Stimulated activated naive B cell treated with anti-CD40 and anti-IgM and Interleukin-4, amounts not matched to agents 10 μg/mL and 1 μg/mL and 100 μg/mL, for 72 hours (primary cell): ENCODE measurements at places on chromosomes 7 and 10.

GRCh38 chr7:91098566-91098965, 165.7 kb upstream of the FZD1 start:
- DNase-seq, result no peak
- no peak overlapping the region for H3K4me3 ChIP-seq

DNA sequence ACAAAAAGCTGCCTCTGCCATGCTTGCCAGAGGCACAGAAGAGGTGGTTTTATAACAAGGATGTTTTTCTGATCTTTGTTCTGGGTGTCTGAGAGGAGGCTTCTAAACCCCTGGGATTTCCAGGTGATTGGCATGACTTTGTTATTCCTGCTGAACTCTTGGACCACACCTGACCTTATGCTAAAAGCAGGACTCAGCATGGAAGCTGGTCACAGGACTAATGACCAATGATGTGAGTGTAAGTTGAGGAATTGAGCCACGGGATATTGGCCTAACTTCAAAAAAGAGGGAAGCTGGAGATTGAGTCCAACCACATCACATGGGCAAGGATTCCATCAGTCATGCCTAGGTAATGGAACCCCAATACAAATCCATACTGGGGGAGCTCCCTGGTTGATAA, 437.9 kb downstream of the POM121L12 start:
- H3K27me3 ChIP-seq, result no peaks in the 10 kb centered on the region
- H3K4me1 ChIP-seq, result no peaks in the 10 kb centered on the region
- no peak overlapping the region for H3K4me3 ChIP-seq
- no peak for DNase-seq

GRCh38 chr10:86188326-86188725, 178.3 kb downstream of the GRID1 start:
- DNase-seq, result no peak
- H3K4me1 ChIP-seq, result no peaks in the 10 kb centered on the region
- H3K27me3 ChIP-seq, result peaks cover 26% of the 10 kb centered on the region
- no peak overlapping the region for H3K27ac ChIP-seq
- H3K36me3 ChIP-seq, result no peaks in the 10 kb centered on the region
- no peak overlapping the region for H3K4me3 ChIP-seq

DNA sequence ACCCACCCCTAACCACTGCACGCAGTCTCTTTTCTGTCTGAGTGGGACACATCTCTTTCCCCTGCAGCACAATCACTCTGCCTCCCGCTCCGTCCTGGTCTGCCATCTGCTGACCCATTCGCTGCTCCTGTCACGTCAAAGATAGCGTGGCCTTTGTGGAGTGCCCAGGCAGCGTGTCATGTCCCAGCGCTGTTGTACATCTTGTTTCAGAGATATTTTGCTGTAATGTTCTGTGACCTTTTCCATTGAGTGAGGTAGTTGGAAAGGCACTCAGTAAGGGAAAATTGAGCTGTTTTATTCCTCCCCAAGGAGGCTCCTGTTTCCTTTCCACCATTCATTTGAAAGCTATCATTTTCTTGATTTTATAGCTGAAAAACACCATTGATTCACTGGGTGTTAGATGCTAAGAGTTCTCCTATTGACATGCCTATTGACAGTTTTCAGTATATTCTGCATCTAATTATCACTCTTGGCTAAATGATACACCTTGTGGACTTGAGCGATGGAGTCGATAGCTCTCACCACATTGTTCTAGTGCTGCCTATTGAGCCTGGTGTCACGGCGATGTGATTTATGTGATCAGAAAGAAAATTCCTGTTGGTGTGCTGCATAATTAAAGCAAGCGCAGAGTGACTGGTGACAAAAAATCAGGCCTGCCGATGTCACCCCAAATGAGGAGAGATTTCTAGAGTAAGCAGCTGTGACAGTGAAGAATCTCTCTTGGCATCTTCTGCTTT, 372.6 kb downstream of the LRMDA start:
- no peaks in the 10 kb centered on the region for H3K36me3 ChIP-seq
- H3K27ac ChIP-seq, result no peak overlapping the region
- H3K4me3 ChIP-seq, result no peak overlapping the region
- no peak for DNase-seq
- peaks cover 8% of the 10 kb centered on the region for H3K27me3 ChIP-seq

DNA sequence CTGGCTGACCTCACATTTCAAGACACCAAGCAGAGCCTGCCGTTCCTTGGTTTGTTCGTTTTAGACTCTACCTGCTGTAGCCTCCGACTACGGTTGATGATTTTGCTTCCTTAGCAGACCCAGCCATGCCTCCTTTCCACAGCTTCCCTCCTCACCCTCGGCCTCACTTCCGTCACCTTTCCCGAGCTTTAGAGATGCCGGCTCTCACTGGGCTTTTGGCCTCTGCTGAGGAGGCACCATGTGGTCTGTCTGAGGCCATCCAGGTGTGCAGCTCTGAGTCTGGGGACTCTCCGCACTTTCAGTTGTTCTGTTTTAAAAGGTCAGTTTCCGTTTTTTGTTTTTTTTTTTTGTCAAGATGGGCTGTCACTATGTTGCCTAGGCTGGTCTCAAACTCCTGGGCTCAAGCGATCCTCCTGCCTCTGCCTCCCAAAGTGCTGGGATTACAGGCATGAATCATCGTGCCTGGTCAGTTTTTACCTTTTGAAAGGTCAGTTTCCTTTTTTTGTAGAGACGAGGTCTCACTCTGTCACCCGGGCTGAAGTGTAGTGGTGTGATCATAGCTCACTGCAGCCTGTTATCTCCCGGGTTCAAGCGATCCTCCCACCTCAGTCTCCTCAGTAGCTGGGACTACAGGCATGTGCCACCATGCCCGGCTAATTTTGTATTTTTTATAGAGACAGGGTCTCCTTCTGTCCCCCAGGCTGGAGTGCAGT, 11.7 kb downstream of the ORAI2 start:
- H3K4me3 ChIP-seq, result peak overlapping the region; percentile 71
- DNase-seq, result peak; percentile 71
- H3K27ac ChIP-seq, result peak overlapping the region; percentile 97

GRCh38 chr7:123714296-123715080, 34.3 kb downstream of the WASL start:
- no peaks in the 10 kb centered on the region for H3K27me3 ChIP-seq
- H3K27ac ChIP-seq, result no peak overlapping the region
- H3K4me3 ChIP-seq, result no peak overlapping the region
- H3K4me1 ChIP-seq, result peaks cover 32% of the 10 kb centered on the region
- DNase-seq, result no peak

DNA sequence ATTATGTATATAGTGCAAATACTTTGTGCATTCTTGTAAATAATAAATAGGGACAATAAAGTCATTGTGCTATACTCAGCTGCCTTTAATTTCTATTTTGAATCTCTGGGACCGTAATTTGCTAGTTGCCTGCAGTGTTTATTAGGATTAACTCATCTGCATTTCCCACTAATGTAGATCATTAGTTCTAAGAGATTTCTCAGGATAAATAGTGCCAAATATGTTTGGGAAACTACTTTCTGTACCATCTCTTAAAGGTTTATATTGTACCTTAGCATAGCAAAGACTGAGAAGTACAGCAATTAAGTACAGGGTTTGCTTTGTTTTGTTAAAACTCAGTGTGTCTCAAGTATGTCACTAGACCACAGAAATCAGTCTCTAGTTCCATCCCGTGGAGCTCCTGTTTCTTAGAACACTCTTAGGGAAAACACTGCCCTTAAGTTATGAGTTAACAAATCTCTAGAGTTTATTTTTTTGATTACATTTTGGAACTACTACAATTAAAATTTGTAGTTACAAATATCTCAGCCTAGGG, 26.0 kb downstream of the ADD3 start:
- H3K36me3 ChIP-seq, result peaks cover 2% of the 10 kb centered on the region
- H3K27me3 ChIP-seq, result no peaks in the 10 kb centered on the region
- no peak for DNase-seq
- no peak overlapping the region for H3K4me3 ChIP-seq
- peaks cover 13% of the 10 kb centered on the region for H3K4me1 ChIP-seq

GRCh38 chr10:120486671-120487205, 29.7 kb downstream of the PLPP4 start:
- no peak for DNase-seq
- H3K4me3 ChIP-seq, result no peak overlapping the region
- H3K27ac ChIP-seq, result no peak overlapping the region
- H3K36me3 ChIP-seq, result no peaks in the 10 kb centered on the region
- H3K4me1 ChIP-seq, result no peaks in the 10 kb centered on the region

GRCh38 chr10:31219306-31219705, 99.7 kb upstream of the ZEB1 start:
- no peak overlapping the region for H3K4me3 ChIP-seq
- DNase-seq, result no peak
- no peak overlapping the region for H3K27ac ChIP-seq
- H3K4me1 ChIP-seq, result peaks cover 24% of the 10 kb centered on the region
- H3K27me3 ChIP-seq, result no peaks in the 10 kb centered on the region

GRCh38 chr7:6159097-6159483, 113.3 kb downstream of the CYTH3 start:
- DNase-seq, result no peak
- H3K4me1 ChIP-seq, result no peaks in the 10 kb centered on the region
- H3K27ac ChIP-seq, result no peak overlapping the region
- H3K27me3 ChIP-seq, result no peaks in the 10 kb centered on the region
- H3K36me3 ChIP-seq, result peaks cover 28% of the 10 kb centered on the region

- no peak for DNase-seq
- no peak overlapping the region for H3K27ac ChIP-seq
- H3K36me3 ChIP-seq, result no peaks in the 10 kb centered on the region
- H3K4me3 ChIP-seq, result no peak overlapping the region
These were observed 6.5 kb downstream of the SGCE start for GRCh38 chr7:94649450-94649849.

DNA sequence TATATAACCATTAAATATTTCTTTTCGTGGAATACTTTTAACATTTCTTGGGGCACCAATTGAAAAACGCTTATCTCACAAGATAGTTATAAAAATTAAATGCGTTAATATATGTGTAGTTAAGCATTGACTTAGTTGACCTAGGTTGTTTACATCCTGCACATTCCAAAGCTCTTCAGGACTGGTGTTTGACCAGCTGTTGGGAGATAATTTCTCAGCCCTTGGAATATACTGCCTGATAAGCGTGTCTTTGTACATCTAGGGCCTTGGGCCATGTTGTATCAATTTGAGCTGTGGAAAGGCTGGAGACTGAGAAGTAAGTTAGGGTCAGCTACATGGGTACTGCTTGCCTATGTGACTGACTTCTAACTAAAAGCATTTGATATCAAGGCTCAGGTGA, 90.0 kb upstream of the AOAH start:
- no peaks in the 10 kb centered on the region for H3K27me3 ChIP-seq
- no peaks in the 10 kb centered on the region for H3K36me3 ChIP-seq
- H3K27ac ChIP-seq, result no peak overlapping the region
- no peak for DNase-seq
- H3K4me1 ChIP-seq, result peaks cover 7% of the 10 kb centered on the region
- H3K4me3 ChIP-seq, result no peak overlapping the region

- H3K27me3 ChIP-seq, result peaks cover 3% of the 10 kb centered on the region
- no peak for DNase-seq
- H3K27ac ChIP-seq, result no peak overlapping the region
- no peaks in the 10 kb centered on the region for H3K4me1 ChIP-seq
- H3K36me3 ChIP-seq, result no peaks in the 10 kb centered on the region
These were observed 12.2 kb upstream of the CPA5 start for GRCh38 chr7:130332259-130333053.

DNA sequence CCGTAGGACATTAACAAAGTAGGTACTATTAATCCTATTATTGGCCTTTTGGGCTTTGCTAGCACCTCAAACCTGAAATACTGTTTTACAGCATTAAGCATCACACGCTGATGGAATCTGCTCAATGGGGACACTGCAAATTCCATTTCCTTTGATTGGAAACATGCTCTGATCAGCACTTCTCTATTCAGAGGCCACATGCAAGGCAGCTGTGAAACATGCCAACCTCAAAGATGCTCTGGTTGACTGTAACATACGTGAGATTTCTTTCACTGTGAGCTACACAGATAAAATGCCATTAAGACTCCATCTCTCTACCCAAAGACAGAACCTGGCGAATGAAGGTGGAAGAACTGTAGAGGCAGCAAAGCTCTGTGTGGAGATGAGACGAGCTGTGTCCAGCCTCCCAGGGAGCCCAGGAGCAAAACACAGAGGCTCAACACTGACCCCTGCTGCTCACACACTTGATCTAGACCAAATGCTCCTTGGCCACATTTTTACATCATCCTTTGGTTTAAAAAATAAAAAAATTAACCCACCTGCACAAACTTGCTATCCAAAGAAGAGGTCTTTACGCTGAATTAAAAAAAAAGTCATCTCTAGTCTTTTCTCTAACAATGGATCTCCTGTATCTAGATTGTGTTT, 8.0 kb downstream of the RSU1 start:
- H3K27me3 ChIP-seq, result no peaks in the 10 kb centered on the region
- no peak overlapping the region for H3K4me3 ChIP-seq
- H3K36me3 ChIP-seq, result peaks cover 25% of the 10 kb centered on the region
- no peak overlapping the region for H3K27ac ChIP-seq
- peaks cover 9% of the 10 kb centered on the region for H3K4me1 ChIP-seq

DNA sequence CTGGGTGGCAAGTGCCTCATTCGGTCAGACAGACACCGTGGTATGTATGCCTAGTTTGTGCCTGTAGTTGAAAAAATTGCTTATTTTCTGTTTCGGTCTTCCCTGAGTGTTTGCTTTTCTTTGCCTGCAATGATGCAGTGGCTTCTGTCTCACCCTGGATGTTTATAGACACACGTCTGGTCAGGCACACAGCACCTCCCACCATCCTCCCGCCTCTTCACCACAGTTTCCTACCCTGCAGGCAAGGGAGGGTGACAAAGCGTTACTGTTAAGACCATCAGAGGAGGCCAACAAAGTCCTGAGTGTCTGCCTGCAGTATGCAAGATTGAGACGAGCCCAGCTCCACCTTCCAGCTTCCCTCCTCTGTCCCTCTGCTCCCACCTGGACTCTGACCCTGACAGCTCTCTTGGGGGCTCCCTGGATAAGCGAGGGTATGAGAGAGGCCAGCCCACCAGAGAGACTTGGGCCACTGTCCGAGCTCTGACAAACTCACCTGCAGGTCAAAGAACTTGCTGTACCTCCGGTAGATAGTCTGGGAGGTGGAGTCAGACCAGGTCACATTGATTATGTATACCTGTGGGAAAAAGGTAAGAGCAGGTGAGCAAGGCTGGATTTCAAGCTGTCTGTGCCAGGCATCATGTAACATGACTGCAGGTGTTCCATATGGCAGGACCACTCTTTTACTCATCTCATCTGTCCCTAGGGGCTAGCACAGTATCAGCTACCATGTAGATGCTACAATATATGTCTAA, 54.4 kb downstream of the SH3PXD2A start:
- no peaks in the 10 kb centered on the region for H3K36me3 ChIP-seq
- no peak for DNase-seq
- no peaks in the 10 kb centered on the region for H3K27me3 ChIP-seq
- no peak overlapping the region for H3K27ac ChIP-seq
- peaks cover 7% of the 10 kb centered on the region for H3K4me1 ChIP-seq
- H3K4me3 ChIP-seq, result no peak overlapping the region

- no peak overlapping the region for H3K27ac ChIP-seq
- peaks cover 14% of the 10 kb centered on the region for H3K4me1 ChIP-seq
- no peak for DNase-seq
- H3K27me3 ChIP-seq, result no peaks in the 10 kb centered on the region
These were observed 135.8 kb downstream of the KMT2E start for GRCh38 chr7:105149827-105150226.

DNA sequence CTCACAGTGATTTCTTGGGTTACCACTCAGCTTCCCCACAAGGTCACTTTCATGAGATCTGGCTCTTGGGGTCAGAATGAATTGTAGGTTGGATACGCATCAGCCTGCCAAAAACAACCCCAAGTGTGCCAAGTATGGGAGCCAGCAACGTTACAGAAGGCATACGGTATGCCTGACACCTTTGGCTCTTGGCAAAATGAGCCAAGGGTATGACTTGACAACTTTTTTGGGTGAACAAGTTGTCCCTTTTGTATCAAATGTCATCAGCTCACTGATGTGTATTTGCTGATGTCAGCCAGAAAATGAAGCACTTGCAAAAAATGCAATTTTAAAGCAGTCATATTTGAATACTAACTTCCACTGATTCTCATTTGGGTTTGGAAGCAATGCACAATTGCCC, 168.4 kb downstream of the CACNB2 start:
- DNase-seq, result no peak
- no peak overlapping the region for H3K4me3 ChIP-seq
- peaks cover 17% of the 10 kb centered on the region for H3K4me1 ChIP-seq
- H3K27me3 ChIP-seq, result no peaks in the 10 kb centered on the region
